ENCODE measurements at places on chromosomes 7 and 10.

- no peak for DNase-seq
Measured at GRCh38 chr7:41241641-41242040, 461.2 kb downstream of the INHBA start.

GRCh38 chr7:104126411-104126841, 81.4 kb downstream of the ORC5 start:
- no peak for DNase-seq

- no peak for DNase-seq
Measured at GRCh38 chr7:106756884-106757283, 95.9 kb upstream of the CCDC71L start.

- no peak for DNase-seq
Measured at GRCh38 chr10:128125416-128125943, 743 bp downstream of the MKI67 start.

DNA sequence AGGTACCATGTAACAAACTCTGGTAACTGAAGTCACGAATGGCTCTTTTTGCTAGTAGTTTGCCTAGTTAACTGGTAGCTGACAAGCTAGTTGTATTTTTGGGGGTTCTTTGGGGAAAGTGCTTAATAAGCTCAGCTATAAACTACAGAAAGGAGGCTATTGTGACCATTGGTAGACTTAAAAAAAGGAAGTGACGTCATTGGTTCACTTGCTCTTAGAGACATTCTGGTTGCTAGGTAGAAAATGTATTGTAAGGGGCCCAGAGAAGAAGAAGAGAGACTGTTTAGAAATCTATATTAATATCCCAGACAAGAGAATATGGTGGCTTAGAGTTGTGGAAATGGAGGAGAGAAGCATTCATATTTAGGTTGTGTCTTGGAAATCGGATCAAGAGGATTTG, 103.0 kb downstream of the NXPH1 start:
- DNase-seq: no peak

- DNase-seq: no peak
Measured at GRCh38 chr10:113000876-113001598, 51.0 kb downstream of the TCF7L2 start.

- no peak for DNase-seq
Measured at GRCh38 chr7:158321056-158321700, 266.4 kb downstream of the PTPRN2 start.

DNA sequence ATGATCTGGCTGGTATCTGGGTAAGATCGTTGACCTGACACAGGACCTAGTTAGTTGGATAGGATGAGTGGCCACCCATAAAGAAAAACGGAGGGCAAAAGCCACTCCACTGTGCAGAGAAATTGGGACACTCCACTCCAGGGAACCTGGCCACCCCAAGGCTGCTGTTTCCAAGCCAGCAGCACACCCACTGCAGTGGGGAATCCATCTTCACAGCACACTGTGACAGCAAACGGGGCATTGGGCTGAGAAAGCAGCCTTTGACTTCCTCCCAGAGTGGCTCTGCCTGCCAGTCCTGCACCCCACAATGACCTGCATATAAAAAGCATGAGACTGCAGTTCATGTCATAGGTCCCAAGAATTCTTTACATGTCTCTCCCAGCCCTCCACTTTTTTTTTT, 52.9 kb downstream of the MTPN start:
- DNase-seq: no peak

GRCh38 chr10:49161411-49161997, 26.7 kb downstream of the TMEM273 start:
- DNase-seq: no peak

GRCh38 chr10:132027423-132027983, 38.2 kb upstream of the JAKMIP3 start:
- no peak for DNase-seq

GRCh38 chr7:130279906-130280305, 13.1 kb upstream of the CPA4 start:
- DNase-seq: no peak

- no peak for DNase-seq
Measured at GRCh38 chr7:5689716-5690115, 91.7 kb downstream of the RNF216 start.

DNA sequence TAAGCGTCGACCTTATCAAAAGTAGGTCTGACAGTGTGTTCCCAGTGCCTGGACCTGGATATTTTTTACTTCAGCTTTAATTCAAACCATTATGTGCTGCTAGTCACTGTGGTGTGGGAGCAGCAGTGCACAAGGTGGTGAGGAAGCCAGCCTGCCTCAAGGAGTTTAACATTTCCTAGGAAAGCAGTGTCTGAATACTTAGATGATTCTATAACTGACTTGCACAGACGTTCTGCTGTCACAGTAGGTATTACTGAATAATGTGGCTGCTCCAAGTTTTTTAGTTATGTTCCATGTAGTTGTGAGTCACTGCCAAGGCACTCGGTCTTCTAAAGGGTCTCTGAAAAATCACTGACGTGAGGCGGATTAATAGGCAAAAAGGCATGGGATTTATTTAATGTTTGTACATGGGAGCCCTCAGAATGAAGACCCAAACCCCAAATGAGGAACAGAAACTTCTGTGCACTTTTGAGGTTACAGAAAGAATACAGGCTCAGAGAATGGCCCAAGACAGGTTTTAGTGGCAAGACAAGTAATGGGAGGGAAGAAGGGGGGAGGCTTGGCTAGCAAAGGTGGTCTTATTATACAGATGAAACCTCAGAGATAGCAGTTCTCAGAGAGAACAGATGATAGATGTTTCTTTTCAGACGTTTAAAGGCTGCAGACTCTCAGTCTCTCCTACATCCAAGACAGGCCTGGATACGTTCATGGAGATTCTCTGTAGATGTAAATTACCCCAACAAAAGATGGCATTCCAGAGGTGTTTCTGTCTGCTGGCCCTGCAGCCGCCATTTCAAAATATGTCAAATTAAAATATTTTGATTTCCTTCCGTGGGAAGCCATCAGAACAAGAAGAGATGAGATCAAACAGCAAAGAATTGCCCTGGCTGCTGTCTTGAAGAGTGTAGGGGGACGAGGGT, 209.3 kb downstream of the SDK1 start:
- DNase-seq: no peak

GRCh38 chr7:97018791-97019531, 5.7 kb downstream of the DLX5 start:
- DNase-seq: no peak

DNA sequence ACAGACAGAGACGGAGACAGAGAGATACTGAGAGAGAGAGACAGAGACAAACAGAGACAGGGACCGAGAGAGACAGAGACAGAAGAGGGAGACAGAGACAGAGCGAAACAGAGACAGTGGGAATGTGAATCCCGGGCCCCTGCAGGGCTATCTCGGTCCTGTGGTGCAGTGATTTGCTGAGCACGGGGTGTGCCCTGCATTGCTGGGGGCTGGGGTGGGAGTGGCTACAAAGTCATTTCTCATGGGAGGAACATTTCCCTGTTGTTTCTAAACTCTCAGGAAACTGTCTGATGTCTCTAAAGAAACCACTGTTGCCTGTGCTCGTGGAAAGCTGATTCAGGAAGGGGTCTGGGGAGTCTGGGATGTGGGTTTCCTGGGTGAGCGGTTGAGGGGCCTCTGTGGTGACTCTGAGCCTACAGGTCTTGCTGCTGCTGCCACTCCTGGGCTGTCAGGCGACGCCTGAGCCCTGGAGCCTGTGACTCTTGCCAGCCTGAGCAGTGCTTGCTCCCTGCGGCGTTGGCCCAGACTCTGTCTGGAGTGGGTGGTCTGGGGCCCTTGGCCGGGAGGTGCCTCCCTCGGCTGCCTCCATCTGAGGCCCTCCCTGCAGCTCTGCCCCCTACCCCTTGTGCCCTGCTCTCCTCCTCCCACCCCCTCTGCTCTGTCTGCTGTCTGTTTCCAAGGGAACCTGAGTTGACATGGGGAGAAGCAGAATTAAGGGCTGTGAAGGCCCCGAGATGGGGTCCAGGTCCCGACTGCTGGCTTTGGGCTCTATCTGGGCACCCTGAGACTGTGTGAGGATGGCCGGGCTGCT, 292.0 kb downstream of the WDR37 start:
- DNase-seq: no peak

DNA sequence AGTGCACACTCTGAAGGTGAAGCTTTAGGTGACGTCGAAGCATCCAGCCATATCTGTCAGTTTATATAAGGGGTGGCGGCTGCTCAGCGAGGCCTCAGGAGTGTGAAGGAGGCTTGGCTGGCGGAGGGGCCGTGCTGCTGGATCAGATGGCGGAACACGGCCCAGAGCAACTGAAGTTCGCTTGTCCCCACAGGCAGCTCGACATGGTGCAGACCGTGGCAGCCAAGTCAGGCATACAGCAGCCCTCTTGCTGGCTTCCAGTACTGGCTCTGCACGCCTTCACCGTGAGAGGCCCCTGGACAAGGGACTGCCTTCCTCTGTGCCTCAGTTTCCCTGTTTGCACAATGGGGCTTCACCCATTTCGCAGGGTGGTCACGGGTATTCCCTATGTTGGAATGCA, 443.5 kb downstream of the DNAJB6 start:
- no peak for DNase-seq

GRCh38 chr7:130865408-130866236, 131.6 kb upstream of the KLF14 start:
- DNase-seq: no peak

All from stimulated activated CD4-positive, alpha-beta T cell treated with anti-CD3 and anti-CD28 coated beads, Interleukin-4, amount 100 ng/mL, for 24 hours (primary cell).